Coronary artery (tissue), 2 donors: ENCODE measurements at places on chromosomes 7 and 10.

DNA sequence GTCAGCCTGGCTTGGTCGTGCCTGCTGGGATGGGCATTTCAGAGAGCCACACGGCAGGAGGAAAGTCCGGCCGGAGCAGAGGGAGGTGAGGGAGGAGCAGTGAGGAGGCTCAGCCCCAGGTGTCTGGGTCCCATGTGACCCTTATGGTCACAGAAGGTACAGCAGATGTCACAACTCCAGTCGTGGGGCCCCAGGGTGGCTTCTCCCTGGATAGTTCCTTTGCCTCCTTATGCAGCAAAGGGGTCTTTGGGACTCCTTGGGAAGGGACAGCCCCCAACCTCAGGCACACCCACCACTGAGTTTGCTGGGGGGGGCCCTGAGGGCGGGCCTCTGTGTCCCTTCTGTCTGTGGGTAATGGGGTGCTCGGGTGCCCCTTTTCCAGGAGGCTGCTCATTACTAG, 19.6 kb upstream of the PRKAG2 start:
- peak; percentile 62 for DNase-seq

GRCh38 chr10:125284875-125285597, 124.7 kb upstream of the CTBP2 start:
- DNase-seq, result no peak

GRCh38 chr10:27801171-27801785, 55.7 kb upstream of the MKX start:
- DNase-seq, result no peak

DNA sequence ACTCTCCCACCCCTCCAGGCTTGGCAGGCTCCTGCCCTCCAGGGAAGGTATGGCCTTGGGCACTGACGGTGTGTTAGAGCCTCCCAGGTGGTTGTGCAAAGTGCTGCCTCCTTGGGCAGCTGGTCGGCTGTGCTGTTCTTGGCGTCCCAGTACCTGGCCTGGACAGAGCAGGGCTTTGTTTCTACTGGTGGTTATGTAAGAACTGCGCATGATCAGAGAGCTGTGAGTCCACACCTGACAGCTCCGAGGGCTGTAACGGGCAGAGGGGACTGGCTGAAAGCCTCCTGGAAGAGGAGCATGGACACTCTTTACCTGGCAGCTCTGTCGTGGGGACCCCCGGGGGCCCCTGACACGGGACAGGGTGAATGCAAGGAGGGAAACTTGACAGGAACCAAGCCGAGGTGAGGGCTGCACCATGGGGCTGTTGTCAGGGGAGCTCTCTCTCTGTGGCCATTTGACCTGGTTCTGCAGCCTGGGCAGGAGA, 3.1 kb upstream of the SFRP5 start:
- DNase-seq, result no peak

DNA sequence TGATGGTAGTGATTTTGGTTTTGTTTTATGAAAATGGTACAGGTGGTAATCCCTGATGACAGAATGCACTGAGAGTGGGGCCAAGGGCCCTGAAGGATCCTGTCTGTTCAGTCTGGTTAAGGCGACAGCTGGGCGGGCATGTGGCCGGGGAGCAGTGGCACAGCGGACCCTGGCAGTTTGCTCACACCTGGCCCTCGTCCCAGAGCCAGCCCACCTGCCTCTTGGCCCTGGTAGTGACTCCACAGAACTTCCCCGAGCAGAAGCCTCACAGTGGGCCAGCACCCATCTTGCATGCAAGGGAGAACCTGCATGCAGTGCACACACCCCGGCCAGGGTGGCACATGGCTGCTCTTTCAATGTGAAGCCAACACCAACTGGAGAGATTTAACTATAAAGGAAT, 82.8 kb downstream of the ALOX5 start:
- DNase-seq, result no peak

- DNase-seq, result no peak
These were observed 60.8 kb upstream of the OIT3 start for GRCh38 chr10:72832701-72833100.

- no peak for DNase-seq
These were observed 689.0 kb upstream of the FZD8 start for GRCh38 chr10:36331121-36331520.

GRCh38 chr10:50324046-50324445, 72.7 kb upstream of the ASAH2 start:
- DNase-seq, result no peak

DNA sequence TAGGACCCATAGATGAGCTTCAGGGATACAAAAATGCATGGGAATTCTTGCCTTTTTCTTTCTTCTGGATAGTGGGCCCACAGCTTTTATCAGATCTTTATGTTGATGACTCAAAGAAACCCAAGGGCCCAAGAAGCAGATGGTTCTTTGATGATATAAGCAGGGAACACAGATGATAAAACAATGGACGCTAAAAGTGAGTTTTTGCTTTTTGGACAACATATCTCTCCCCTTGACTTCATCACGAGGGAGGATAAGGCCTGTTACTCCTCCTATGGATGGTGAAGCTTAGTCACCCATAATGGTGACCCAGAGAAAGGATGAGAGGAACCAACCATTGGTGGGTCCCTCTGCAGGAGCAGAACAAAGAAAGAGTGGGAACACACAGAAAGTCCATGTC, 6.5 kb upstream of the OGA start:
- no peak for DNase-seq

- DNase-seq, result no peak
These were observed 181.8 kb downstream of the DGKB start for GRCh38 chr7:14720785-14721184.

- no peak for DNase-seq
These were observed 234.3 kb downstream of the ADAM12 start for GRCh38 chr10:126153711-126154628.

DNA sequence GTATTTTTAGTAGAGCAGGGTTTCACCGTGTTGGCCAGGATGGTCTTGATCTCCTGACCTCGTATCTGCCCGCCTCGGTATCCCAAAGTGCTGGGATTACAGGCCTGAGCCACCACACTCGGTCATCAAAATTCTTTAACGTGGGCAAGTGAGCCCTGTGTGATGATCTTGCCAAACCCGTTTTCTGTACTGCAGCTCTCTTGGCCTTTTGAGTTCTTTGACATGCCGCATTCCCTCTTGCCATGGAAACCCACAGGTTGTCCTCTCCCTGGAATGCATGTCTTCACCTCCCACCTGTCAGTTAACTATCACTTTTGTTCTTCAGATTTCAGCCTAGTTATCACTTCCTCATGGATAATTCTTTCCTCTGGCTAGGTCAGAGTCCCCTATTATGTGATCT, 5.0 kb downstream of the NUP205 start:
- no peak for DNase-seq

DNA sequence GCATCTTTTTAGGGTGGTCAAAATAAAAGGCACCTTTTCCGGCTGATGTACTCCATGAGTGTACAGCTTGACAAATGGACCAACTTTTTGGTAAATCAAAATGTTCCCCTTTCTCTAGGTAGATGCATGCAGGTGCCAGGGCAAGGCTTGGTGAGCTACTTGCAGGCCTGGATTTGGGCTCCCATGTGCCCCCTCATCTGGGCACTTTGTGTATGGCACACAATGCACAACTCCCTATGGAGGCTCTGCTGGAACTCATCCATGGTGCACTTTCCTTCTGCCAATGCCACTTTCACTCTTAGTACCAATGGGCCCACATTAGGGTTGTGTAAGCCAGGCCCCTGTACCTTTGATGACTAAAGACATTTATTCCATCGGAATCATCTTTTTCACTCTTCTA, 300.8 kb downstream of the SDHAF3 start:
- DNase-seq, result no peak
